Stimulated activated CD8-positive, alpha-beta memory T cell treated with anti-CD3 and anti-CD28 coated beads, Interleukin-15, amount 100 ng/mL, for 1 hour (primary cell): ENCODE measurements at places on chromosomes 1 and 21.

GRCh38 chr1:44701141-44701573 lies 26.6 kb downstream of the ARMH1 start:
- no peak for DNase-seq

- DNase-seq = no peak
These were observed 27.6 kb upstream of the KCNE2 start for GRCh38 chr21:34336245-34336644.

DNA sequence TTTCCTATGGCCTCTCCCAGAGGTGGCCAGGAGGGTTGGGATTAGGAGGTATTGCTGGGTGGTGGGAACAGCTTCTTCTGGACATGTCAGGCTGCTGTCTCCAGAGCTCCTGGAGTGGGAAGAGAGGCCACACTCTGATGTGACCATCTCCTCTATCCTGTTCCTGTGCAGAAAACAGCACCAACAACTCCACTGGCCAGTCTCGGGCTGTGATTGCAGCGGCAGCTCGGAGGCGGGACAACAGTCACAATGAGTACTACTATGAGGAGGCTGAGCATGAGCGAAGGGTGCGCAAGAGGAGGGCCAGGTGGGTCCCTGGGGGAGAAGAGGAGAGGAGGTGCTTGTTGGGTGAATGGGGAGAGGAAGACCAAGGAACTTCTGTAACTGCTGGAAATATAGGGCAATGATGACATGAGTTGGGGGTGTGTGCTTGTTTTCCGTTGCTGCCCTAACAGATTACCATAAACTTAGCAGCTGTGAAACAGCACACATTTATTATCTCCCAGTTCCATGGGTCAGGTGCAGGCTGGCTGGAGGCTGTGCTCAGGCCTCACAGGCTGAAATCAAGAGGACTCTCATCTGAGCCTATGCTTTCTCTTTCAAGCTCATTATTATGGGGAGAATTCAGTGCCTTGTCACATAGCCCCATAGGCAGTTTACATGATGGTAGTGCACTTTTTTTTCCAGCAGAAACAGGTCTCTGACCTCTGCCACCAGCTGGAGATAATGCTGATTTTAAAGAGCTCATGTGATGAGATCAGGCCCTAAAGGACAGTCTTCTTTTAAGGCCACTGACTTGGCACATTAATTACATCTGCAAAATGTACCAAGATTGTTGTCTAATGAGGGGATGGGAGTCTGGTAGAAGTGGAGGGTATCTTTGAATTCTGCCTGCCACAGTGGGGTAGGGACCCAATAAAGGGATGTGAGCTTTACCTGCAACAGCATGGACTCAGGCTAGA lies 20.8 kb downstream of the VANGL2 start:
- DNase-seq = no peak

DNA sequence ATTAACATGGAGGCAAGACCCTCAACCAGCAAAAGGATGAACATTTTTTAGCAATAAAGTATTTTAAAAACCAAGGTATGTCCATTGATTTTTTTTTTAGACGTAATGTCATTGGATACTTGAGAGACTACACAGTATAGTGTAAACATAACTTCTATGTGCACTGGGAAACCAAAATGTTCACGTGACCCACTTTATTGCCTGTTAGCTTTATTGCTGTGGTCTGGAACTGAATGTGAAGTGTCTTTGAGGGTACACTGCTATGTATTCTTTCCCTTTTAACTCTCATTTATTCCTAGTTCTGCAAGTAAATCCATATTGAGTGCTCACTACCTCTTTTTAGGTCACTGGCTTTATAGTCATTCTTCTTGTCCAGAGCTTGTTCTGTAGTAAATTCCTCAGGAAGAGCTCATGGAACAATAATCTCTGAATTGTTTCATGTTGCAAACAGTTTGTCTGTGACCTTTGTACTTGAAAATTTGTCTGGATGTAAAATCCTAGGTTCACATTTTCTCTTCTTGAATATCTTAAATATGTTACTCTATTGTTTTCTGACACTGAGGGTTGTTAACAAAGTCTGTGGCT lies 20.6 kb downstream of the ABCD3 start:
- no peak for DNase-seq
